ENCODE measurements at places on chromosomes 5 and 9.

GRCh38 chr9:117134826-117135500 lies 279.9 kb downstream of the ASTN2 start:
- DNase-seq, result no peak

DNA sequence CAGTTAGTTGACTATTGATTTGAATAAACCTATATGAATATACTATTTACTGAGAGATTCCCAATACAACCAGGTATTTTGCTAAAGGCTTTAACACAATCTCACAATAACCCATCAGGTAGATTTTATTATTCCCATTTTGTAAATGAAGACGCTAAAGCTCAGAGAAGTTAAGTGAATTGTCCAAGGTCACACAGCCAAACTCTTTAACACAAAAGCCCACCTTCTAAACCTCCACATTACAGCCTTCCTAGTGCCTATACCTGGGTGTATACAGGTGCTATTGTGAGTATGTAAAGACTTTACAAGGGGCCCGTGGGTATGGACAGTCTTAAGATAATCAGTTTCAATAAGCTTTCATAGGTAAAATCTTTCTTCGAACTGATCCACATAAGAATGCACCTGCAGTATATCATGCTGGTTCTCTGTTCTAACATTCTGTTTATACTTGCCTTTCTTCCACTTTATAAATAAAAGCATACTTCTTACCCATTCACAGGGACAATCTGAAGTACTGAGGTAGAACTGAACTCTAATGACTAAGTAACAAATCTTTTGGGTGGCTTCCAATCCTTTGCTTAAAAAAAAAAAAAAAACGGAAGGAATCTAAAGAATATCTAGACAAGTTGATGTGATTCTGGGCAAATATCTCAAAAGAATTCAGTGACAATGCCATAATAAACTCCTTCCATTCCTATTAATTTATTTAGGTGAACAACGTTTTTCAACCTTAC lies 59.1 kb downstream of the PJA2 start:
- DNase-seq, result no peak

- DNase-seq, result no peak
These were observed 270.2 kb upstream of the BRINP1 start for GRCh38 chr9:119639287-119639955.

GRCh38 chr5:11619339-11620024 lies 284.8 kb downstream of the CTNND2 start:
- no peak for DNase-seq

- DNase-seq, result no peak
These were observed 484.9 kb downstream of the TMEM38B start for GRCh38 chr9:106179191-106179590.

DNA sequence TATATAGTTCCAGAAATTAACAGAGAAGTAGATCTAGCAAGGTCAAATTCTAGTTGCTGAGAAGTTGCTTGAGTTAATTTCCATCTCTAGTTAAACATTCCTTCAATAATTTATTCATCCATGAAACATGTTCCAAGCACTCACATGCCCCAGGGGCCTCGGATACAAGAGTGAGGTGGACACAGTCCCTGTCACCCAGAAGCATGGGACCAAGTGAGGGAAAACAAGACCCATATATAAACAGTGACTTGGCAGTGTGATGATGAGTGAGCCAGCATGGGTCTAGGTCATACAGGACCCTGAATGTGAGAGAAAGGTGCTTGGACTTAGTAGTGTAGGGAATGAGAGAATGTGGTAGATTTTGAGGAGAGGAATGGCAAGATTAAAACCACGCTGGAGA lies 216.9 kb downstream of the TTLL11 start:
- no peak for DNase-seq

GRCh38 chr9:131104016-131104740 lies 7.8 kb downstream of the AIF1L start:
- DNase-seq, result no peak

DNA sequence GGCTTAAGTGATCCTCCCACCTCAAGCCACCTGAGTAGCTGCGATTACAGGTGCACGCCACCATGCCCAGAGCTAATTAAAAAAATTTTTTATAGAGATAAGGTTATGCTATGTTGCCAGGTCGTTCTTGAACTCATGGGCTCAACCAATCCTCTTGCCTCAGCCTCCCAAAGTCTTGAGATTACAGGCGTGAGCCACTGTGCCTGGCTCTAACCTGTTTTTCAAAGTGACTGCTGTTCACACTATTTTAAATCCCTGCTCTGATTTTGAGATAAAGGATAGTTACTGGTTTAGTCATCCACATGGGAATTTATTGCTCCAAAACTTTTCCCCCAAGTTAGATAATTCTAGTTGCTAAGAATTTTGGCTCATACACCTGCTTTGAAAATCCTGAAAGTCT lies 48.2 kb upstream of the MTMR12 start:
- no peak for DNase-seq

GRCh38 chr5:32541241-32541640 lies 44.1 kb upstream of the SUB1 start:
- no peak for DNase-seq

GRCh38 chr5:17415321-17415758 lies 82.7 kb upstream of the TAF11L2 start:
- DNase-seq, result no peak

GRCh38 chr9:127005770-127006314 lies 91.3 kb downstream of the RALGPS1 start:
- DNase-seq, result no peak

DNA sequence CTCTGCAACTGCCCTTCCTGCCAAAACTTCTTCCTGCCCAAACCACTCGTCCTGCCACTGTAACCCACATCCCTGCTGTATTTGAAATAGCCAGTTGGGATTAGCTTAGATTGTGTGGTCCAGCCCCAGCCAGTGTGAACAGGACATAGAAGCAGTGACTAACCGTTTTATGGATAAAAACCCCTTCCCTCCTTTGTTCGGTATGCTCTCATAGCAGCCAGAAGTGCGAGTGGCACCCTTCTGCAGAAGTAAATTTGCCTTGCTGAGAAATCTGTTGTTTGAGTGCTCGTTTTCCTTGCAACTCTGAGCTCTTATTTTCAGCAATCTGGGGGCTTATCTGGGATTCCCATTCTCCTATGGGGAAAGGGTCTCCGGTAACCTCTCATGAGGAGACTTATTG lies 470.0 kb downstream of the PRDM9 start:
- DNase-seq, result no peak

- DNase-seq, result no peak
These were observed 102.2 kb downstream of the DEPDC1B start for GRCh38 chr5:60597572-60598320.

DNA sequence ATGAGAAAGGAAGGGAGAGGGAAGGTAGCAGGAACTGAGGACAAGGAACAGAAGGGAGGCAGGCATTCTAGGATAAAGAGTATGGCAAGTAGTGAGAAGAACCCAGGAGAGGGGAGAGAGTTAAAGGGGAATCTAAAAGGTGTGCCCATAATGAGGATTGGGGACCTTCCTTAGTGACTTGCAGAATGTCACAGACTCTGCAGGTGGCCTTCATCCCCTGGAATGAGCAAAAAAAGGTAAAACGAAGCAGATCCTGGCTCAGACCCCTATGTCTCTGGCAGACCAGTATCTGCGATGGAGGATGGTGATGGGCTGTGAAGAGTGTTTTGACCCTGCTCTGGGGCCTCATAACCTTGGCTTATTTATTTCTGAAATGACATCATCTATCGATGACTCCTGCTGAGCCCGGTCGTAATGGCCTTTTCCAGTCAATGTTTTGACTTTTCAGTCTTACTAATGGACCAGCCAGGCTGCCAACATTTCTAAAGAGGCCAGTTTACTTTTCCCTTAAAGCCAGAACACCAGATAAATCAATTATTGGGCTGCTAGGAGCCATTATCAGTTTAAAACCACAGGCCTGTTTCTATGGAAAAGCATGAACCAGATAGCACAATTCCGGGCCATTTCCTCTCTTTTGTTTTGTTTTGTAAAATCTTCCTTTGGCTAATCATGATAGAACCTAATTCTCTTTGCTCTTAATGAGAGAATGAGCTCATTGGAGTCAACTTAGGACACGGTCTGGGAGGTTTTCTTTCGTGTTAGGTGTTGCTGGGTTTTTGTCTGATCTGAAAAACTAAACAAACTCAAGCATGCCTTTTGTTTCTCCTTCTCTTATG lies 3.1 kb downstream of the TMOD1 start:
- DNase-seq, result no peak

- no peak for DNase-seq
These were observed 35.5 kb upstream of the ASS1 start for GRCh38 chr9:130409246-130409645.

DNA sequence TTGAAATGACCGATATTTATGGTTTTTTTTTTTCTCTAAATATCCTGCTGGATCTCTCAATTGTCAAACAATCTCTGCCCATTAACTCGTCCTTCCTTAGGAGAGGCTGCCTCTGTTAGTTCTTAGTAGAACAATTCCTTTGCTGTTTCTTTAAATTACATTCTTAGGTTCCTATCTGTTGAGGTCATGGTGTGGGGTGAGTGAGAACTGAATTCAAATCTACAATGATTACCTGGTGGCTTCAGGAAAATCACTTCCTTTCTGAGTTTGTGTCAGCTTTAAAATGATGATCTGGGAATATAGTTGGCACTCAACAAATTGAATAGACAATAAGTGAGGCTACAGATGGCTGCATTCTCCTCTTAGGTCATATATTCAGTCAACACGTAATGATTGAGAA lies 82.1 kb upstream of the TNFSF8 start:
- DNase-seq, result no peak

DNA sequence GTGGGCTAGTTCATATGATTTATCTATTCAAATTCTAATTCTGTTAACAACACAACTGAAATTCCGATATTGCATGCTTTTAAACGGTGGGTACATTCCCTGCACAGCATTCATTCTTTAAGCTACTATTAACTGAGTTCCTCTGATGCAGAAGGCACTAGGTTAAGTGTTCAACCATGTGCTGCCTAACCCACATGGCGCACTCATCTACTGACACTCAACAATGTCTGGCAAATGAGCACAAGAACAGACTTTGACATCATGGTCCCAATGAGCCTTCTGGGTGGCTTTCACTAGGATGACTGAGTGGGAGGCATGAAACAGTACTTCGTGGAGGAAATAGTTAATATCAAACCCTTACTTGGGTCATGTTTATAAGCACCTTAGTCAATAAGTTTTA lies 10.2 kb downstream of the NREP start:
- no peak for DNase-seq

GRCh38 chr9:101791938-101792337 lies 53.5 kb upstream of the GRIN3A start:
- no peak for DNase-seq

GRCh38 chr9:24132244-24132643 lies 306.2 kb upstream of the ELAVL2 start:
- no peak for DNase-seq

GRCh38 chr9:87803623-87804345 lies 77.9 kb downstream of the CTSL start:
- no peak for DNase-seq

GRCh38 chr9:98365227-98365669 lies 109.8 kb upstream of the TBC1D2 start:
- DNase-seq, result no peak

DNA sequence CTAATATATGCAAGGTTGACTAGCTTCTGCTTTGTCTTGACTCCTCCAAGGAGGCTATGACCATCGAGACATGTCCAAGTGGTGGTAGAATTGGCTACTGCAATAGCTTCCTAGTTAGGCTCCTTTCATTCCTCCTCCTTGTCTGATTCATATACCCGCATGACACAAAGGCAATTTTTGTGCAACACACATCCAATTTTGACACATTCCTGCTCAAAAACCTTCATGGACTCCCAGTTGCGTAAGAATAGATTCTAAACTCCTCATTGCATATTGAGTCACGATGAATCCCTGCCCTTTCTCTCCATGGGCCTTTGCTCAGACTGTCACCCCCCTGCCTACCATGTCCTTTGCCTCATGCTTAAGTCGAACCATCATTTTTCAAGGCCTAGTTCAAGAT lies 344.5 kb downstream of the ACTL7B start:
- no peak for DNase-seq

DNA sequence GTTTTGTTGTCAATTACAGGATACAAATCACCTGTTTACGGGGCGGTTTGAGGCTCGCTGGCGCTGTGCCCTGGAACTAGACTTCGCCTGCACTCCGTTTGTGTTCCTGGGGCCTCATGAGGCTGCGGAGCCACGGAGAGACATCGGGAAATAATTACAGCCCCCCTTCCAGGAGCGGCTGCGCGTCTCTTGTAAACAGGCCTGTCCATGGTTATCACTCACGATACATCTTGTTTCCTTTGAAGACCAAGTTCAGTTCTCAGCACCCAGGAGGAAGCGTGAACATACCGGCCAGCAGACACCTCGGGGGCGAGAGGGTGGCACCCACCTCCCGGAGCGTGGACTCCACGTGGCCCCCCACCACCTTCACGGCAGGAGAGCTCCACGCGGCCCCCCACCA lies 297.1 kb upstream of the IRX4 start:
- no peak for DNase-seq

DNA sequence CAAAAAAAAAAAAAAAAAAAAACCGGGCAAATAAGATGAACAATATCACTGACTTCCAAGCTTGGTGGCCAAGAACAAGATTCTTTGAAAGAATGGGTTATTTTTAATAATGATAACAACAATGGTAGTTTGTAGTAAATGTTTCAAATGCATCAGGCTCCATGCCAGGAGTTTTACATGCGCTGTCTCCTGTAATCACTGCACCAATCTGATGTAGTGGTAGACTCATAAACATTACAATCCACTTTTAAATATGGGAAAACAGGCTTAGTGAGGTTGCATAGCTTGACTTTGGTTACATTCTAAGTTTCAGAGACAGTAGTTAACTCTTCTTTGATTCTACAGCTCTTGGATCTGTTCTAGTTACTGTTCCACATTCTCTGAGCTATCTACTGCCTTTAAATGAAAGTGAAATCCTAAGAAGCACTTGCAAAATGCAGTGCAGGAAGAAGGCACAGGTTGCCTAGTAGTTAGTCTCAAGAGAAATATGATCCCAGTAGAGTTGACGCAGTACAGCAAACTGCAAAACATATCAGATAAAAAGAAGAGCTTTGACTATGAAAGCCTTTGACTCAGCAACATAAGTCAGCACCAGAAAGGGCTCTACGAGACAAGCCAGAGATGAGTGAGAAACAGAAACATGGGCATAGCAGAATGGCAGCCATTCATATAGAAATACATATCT lies 62.1 kb downstream of the PDE4D start:
- DNase-seq, result no peak

DNA sequence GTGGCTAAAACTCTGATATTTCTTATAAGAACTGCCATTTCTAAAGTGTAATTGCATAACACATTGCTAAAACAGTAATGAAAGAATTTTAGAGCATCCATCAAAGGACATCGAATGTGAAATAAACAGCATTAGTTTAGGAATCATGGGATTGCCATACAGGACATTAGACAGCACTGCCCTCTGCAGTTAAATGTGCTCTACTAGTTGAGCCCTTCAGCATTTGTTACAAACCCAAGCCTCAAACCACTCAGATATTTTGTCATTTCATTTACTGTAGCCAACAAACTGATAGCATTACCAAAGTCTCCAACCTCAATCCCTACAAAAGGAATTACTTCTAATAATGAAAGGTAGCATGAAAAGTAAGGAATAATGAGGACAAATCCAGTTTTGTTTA lies 116.8 kb upstream of the COX7C start:
- DNase-seq, result no peak

All from coronary artery (tissue), 2 donors.